Ovary (tissue), 10 donors: ENCODE measurements at places on chromosomes 16 and 17. TPM values are rescaled to one million over a fixed set of nuclear protein-coding genes. Genes with fewer than 3 reads are reported as not detected.
A peak's percentile ranks its signal among the peaks of the same experiment; 100 is the strongest.

GRCh38 chr17:35467824-35468223 lies 19.3 kb upstream of the SLFN13 start:
- no peaks in the 10 kb centered on the region for H3K36me3 ChIP-seq
- no peak for DNase-seq
- no peak overlapping the region for H3K4me3 ChIP-seq
- H3K27ac ChIP-seq: no peak overlapping the region
- no peaks in the 10 kb centered on the region for H3K4me1 ChIP-seq
- no peaks in the 10 kb centered on the region for H3K27me3 ChIP-seq

- no peak overlapping the region for H3K27ac ChIP-seq
- H3K36me3 ChIP-seq: no peaks in the 10 kb centered on the region
- no peak overlapping the region for H3K4me3 ChIP-seq
- no peak for DNase-seq
- no peaks in the 10 kb centered on the region for H3K27me3 ChIP-seq
Measured at GRCh38 chr17:50672831-50673551, 34.7 kb downstream of the ANKRD40 start.

DNA sequence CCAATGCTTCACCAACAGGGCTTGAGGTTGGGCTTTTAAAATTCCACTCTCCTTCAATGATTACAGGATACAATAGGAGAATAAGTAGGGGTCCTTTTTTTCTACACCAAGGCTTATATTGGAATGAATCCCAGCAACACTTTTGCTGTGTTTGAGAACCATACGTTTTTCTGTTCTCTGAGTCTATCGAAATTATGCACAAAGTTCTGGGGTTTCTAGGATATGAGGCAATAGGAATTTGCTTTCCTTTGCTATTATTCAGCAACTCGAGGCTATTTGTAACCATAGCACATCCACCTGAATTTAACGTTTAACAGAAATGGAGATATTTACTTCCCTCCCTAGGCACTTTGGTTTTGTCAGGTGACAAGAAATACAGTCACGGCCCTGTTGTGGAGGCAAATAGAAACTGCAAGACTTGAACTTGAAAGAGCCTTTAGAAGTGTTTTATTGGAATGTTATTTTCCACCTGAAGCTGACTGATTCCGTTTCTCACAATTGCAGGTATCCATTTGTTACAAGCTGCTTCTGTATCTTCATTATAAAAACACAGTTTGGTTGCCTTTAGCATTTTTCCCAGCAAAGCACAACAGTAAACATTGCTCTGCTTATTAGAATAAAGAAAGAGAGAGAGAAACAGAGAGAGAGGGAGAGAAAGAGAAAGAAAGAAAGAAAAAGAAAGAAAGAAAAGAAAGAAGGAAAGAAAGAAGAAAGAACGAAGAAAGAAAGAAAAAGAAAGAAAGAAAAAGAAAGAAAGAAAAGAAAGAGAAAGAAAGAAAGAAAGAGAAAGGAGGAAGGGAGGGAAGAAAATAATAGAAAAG lies 109.6 kb downstream of the HS3ST3A1 start:
- no peak for DNase-seq
- no peaks in the 10 kb centered on the region for H3K36me3 ChIP-seq
- no peaks in the 10 kb centered on the region for H3K27me3 ChIP-seq
- H3K4me3 ChIP-seq: no peak overlapping the region
- no peak overlapping the region for H3K27ac ChIP-seq

GRCh38 chr16:49638673-49639610 lies 217.0 kb downstream of the ZNF423 start:
- H3K27ac ChIP-seq: no peak overlapping the region
- H3K4me1 ChIP-seq: peaks cover 34% of the 10 kb centered on the region
- no peaks in the 10 kb centered on the region for H3K27me3 ChIP-seq
- no peak overlapping the region for H3K4me3 ChIP-seq

GRCh38 chr17:1153795-1154546 lies 25.8 kb downstream of the ABR start:
- H3K27me3 ChIP-seq: no peaks in the 10 kb centered on the region
- no peaks in the 10 kb centered on the region for H3K4me1 ChIP-seq
- H3K36me3 ChIP-seq: no peaks in the 10 kb centered on the region
- no peak overlapping the region for H3K27ac ChIP-seq

- no peak for DNase-seq
- H3K27me3 ChIP-seq: no peaks in the 10 kb centered on the region
- H3K36me3 ChIP-seq: no peaks in the 10 kb centered on the region
- H3K4me1 ChIP-seq: no peaks in the 10 kb centered on the region
- H3K27ac ChIP-seq: no peak overlapping the region
Measured at GRCh38 chr16:24645739-24646645, 83.5 kb upstream of the TNRC6A start.

DNA sequence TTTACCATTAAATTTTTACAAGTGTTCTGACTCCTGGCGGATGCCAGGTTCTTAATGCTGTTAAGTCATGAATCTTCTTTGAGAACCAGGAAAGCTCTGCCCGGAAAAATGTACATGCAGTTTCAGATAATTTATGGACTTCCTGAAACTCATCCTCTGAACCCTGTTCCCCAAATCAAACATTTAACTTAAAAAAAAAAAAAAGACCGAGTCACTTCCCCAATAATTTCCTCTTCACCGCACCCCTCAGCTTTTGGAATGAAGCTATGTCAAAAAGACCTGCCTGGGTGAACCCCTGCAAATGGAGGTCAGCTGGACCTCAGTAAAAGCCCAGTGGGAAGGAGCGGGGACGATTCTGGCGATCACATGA lies 15.0 kb downstream of the ZNF232 start:
- no peaks in the 10 kb centered on the region for H3K36me3 ChIP-seq
- H3K4me1 ChIP-seq: peaks cover 1% of the 10 kb centered on the region
- H3K27ac ChIP-seq: no peak overlapping the region
- DNase-seq: no peak

- H3K4me3 ChIP-seq: no peak overlapping the region
- no peaks in the 10 kb centered on the region for H3K4me1 ChIP-seq
- H3K27ac ChIP-seq: no peak overlapping the region
- no peak for DNase-seq
Measured at GRCh38 chr17:27930000-27930399, 36.8 kb upstream of the LYRM9 start.

DNA sequence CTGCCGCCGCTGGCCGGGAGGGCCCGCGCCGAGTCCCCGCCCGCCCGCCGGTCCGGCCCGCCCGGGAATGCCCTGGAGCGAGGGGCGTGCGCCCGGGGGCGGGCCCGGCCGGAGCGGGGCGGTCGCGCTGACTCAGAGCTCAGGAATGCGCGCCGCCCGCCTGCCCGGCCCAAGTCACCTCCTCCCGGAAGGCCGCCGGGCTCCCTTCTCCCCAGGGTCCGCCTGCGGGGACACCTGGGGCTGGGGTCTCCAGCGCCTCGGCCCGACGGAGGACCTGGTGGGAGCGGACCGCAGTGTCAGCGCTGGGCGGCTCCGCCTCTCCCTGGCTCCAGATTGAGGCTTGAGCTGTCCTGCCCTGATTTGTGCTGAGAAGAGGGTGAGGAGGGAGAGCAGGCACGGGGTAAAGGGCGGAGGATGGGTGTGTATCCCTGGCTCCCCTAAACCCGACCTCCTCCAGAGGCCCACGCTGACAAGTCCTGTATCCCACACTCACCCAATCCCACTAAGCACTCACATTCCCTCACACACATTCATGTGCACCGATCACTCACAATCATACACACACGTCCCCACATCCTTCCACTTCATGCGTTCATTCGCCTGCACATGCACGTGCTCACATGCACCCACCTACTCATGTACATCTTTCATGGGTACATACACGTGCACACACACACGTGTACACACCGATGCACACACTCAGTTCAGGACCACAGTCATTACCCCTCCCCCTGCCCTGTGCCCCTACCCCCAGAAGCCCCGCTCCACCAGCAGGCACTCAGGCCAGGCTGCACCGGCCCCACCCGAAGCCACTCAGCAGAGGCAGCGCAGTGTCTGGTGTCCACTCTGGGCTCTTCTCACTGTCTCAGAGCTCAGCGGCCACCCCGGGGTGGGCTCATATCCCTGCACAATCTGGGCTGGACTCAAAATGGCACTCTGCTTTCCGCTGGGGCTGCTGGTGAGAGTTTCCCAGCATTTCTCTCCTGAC lies at the start of gene RHBDF1:
Gene RHBDF1 (minus strand): TSS at position 71 of the 988 bp plus-strand sequence. CDS start 7,616 bp downstream, outside the sequence.
- H3K4me3 ChIP-seq: peak within 1 kb of the TSS; percentile 53
- peak; percentile 77 for DNase-seq
- peaks cover 38% of the 10 kb centered on the region for H3K4me1 ChIP-seq

DNA sequence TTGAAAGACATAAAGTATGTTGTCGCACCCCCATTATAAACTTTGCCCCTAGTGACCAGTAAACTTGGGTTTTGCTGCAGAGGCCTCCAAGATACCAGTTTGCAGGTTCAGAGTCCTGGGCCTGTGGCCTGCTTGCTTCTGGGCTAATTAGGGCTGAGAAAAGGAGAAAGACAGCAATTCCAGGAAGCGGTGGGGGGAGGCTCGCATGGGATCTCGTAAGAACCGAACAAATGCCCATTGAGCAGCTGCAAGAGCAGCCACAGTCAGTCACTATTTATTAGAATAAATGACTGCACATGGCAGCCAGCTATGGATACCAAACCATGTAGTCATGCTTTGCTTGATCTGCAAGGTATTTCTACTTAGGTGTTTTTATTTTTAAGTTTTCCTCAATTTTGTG lies 4.9 kb downstream of the SHISA9 start:
- no peak overlapping the region for H3K27ac ChIP-seq
- no peak overlapping the region for H3K4me3 ChIP-seq
- no peak for DNase-seq

GRCh38 chr16:87938412-87938949 lies 2.2 kb upstream of the CA5A start:
- no peak overlapping the region for H3K4me3 ChIP-seq
- H3K27ac ChIP-seq: no peak overlapping the region
- peaks cover 3% of the 10 kb centered on the region for H3K4me1 ChIP-seq
- no peaks in the 10 kb centered on the region for H3K27me3 ChIP-seq
- no peak for DNase-seq

GRCh38 chr16:63037761-63038396 lies 1001.6 kb upstream of the CDH8 start:
- no peaks in the 10 kb centered on the region for H3K36me3 ChIP-seq
- no peak overlapping the region for H3K27ac ChIP-seq
- H3K4me1 ChIP-seq: no peaks in the 10 kb centered on the region
- no peak overlapping the region for H3K4me3 ChIP-seq
- H3K27me3 ChIP-seq: no peaks in the 10 kb centered on the region

ABCA6 gene
- total RNA-seq: 166 TPM

CCT6B gene
- total RNA-seq: 4.6 TPM

CDRT15 gene
- total RNA-seq: not detected

RNF222 gene
- not detected for total RNA-seq

CBFA2T3 gene
- total RNA-seq: 0.53 TPM
